ENCODE measurements at places on chromosomes 3 and 15.

DNA sequence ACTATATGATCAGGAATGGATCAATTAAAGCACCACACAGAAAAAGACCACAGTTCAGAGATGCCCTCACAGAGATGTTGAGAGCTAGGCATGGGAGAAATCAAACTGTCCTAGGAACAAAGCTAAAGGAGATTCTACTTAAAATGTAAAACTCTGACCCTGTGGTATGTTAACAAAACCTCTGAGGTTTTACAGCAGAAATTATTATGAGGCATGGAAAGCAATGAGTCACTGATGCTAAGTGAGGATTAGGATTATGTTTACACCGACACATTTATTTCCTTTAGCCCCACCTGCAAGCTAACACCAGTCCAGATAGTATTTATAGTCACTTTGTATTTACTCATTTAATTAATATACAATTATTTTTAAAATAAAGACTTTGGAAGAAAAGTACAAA is 1242.2 kb downstream of the OTOL1 start:
- no peak for DNase-seq

DNA sequence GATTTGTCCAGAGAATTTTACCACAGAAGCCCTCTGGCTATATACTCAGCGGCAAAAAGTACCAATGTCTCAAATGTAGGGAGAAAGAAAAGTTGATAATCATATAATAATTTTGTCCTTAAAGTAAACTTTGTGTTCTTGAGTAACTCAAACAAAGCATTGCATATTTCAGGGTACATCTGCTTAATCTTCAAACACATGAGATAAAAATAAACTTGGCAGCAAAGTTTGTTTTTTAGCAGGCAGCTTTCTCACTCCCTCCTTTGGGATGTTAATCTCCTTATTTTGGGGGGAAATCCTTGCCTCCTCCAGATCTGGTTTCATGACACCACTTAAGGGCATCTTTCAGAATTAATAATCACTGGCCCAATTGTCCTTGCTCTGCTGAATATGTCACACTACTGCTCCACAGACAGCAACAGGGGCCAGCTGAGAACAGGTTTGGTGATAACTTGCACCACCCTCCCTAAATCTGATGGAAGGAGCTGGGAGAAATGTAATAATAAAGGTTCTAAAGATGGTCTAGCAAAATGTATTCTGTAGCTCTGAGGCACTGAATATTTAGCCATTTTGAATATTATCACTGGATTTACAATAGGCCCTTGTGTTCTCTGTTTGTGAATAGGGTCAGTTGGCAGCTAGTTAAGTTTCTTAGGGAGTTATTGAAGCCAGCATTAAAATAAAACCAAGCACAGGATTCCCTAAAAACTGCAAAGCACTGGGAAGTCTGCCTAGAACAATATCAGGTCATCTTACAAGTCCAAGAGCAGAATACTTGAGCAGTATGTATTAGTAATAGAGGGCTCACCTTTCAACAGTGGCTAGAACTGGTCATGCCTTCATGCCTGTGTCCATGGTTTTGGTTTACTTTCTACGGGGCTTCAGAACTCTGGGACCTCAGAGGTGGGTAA is 79.2 kb downstream of the EFL1 start:
- no peak for DNase-seq

DNA sequence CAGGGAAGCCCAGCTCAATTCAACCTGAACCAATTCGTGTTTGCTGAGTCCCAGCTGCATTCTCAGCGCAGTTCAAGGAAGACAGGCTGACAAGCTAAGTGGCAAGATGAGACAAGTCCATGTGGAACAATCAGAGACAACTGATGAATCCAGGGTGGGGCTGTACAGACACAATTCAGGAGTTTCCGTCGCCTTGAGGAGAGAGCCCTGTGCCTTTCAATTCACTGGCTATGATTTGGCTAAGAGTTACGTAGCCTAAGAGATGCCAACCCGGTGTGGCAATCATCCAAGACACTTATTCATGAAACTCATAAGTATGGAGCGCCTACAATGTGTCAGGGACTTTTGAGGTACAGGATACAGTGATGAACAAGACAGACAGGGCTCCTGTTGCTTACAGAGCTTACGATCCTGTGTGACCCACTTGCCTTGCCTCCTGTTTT is 15.5 kb upstream of the ZBED2 start:
- no peak for DNase-seq

DNA sequence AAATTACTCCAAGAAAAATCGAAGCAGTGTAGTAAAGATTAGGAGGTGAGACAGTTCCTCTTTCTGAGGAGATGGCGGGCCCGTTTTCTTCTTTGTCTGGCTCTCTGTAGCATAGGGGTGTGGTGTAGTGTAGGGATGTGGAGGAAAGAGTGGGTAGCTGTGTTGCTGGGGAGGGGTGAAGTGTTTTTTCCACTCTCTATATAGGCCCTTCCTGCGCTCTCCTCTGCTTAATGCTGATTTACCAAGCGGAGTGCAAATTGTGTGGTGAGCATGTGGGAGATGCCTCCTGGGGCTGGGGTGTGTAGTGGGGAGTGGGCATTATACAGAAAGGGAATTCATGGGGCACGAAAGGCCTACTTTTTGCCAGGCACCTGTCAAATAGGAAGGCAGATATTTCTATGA is 94.9 kb downstream of the ST6GAL1 start:
- DNase-seq: no peak

DNA sequence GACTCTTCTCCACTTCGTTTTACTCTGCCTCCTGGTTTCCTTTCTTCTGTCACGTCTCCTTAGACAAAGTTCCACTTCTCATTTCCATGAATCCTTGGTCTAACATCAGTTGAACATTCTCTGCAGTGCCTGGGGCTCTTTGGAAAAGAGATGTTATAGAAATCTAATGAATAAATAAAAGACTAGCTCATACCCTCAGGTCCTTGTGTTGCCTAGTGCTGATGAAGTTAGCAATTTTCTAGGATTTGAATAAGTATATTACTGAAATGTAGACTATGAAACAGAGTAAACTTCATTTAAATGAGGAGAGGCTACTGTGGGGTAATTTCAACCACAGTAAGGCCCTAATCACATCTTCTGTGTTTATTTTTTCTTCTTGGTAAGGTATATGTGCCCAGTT is 146.9 kb upstream of the CADPS start:
- DNase-seq: no peak

DNA sequence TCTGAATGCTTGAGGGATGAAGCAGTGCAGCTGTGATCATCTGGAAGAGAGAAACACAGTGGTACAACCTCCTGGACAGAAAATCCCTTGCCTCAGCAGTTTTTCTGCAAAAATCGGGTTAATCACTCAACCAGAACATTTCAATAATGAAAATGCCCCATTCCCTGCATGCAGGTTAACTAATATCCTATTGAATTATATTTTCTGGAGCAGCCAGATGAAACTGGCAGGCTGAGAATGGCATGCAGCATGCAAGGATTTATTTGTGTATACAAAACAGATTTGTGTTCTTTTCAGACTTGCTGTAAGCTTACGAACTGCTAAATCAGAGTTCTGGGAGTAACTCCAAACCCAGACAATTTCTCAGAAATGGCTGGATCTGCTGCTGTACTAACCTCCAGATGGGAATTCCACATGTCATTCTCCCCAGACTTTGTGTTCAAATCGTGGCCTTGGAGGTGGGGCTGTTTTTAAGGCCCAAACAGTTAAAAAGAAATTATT is 39.1 kb downstream of the SLC9A9 start:
- DNase-seq: no peak

GRCh38 chr3:8399686-8400085 is 101.9 kb upstream of the LMCD1 start:
- no peak for DNase-seq

- DNase-seq: no peak
Measured at GRCh38 chr15:99630607-99631131, 64.9 kb downstream of the MEF2A start.

DNA sequence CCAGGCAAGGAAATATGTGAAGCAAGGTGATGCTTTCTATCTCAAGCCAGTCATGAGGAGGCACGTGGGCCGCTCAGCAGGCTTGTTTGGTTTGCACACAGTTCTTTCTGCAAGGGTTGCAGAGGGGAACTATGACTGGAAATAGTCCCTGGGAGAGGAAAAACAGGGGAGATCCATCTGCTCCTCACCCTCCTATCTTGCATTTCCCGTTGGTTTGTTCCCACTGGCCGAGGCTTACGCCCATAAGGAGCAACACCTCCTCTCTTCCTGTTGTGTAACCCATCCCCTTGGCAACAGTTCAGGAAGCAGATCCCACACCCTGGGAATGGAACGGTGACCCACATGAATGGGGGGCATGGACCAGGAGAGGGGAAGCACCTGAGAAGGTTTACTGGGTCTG is 72.1 kb upstream of the MAGI1 start:
- DNase-seq: no peak

DNA sequence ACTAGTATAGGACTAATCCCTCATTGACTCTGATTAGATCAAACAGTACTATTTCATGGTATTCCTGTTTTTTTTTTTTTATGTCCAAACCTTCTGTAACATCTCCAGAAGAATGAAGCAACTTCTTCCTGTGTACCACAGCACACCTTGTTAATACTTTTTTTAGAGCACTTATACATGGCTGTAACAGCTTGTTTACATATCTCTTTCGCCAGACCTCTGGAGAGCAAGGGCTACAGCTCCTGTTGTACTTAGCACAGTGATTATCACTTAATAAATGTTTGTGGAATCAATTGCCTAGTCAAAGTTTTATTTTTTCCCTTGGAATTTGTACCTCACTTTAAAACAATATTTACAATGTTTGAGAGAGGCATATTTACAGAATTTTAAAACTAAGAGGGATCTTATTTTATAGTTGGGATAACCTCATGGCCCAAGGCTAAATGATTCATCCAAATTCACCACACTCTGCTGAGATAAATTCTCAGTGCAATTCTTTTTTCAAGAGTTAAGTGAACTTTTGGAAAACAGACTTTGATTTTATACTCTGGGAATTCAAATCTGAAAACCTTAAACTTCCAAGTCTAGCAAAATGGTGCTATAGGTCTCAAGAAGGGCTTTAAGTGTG is 9.2 kb upstream of the GATM start:
- no peak for DNase-seq

DNA sequence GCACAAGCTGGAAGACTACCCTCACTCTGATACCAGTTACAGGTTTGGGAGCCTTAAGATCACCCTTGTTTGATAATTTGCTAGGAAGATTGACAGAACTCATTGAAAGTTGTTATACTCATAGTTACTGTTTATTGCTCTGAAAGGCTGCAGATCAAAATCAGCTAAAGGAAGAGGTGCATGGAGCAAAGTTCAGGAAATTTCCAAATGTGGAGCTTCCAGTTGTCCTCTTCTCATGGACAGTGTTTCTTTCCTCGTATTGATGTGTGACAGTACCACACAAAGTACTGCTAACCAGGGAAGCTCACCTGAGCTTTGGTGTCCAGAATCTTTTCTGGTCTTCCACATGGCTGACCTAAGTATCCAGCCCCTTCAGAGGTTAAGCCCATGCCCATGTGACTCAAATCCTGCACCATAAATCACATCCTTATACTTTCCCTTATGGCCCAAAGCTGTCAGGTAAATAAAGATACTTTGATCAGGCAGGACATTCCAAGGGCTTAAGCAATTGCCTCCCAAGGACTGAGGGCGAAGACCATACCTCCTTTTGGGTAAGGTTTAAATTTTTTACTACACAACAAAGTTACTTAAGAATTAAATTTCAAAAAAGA is 93.1 kb upstream of the ZBED2 start:
- DNase-seq: no peak

DNA sequence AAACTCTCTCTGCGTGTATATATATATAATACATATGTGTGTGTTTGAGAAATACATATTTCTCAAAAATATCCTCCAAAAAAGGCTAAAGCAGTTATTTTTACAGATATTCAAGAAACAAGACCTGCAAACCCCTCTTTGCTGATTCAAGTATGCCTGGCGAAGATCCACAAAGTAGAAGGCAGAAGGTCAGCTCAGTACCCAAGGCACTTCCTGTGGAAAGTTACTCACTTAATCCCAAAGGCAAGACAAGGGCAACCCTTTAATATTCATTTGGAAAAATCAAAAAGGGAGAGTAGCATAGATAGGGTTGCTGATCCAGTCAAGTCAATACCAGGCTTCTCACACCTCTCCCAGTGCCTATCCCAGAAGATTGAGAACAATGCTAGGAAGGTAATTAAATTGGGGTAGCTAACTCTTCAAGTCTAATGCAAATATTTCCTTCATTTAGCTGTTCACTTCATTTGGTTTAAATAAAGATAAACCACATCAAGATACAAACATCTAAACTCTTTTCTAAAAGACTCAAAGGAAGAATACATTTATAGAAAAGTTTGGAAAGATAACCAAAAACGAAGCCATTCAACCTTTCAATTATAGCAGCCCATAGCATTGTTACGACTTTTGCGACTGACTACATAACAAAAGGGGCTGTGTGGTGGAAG is 7.2 kb downstream of the COX17 start:
- DNase-seq: no peak

GRCh38 chr3:110293660-110294059 is 778.0 kb upstream of the NECTIN3 start:
- DNase-seq: no peak

DNA sequence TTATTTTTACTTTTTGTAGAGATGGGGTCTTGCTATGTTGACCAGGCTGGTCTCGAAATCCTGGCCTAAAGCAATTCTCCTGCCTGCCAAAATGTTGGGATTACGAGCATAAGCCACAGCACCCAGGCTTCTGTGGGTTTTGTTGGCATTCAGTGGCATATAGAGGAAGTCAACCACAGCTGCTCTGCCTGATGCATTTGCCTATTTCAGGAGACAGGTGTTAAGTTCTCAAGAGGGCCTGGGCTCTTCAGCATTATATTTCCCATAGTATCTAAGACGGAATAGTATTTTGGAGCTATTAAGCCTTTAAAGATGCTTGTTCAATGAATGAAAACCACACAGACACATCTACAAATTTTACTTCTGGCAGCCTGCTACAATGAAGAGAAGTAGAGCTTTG is 73.5 kb upstream of the CSPG5 start:
- DNase-seq: no peak

DNA sequence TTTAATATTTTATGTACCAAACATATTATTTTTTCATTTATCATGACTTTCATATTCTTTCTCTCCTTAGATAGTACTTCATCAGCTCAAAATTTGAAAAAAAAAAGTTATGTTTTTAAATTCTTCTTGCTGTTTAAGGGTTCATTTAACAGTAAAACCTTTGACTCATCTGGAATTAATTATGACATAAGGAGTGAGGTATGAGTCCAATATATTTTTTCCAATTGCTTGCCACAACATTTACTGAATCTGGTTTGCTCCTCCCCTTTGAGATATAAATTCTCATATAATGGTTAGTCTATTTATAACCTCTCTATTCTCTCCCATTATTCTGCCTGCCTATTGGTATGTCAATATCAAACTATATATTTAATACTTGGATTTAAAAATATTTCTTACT is 387.8 kb downstream of the TUSC7 start:
- DNase-seq: no peak
